Suprapubic skin (tissue), 4 donors: ENCODE measurements at places on chromosomes 16 and 17.
A peak's percentile ranks its signal among the peaks of the same experiment; 100 is the strongest.

DNA sequence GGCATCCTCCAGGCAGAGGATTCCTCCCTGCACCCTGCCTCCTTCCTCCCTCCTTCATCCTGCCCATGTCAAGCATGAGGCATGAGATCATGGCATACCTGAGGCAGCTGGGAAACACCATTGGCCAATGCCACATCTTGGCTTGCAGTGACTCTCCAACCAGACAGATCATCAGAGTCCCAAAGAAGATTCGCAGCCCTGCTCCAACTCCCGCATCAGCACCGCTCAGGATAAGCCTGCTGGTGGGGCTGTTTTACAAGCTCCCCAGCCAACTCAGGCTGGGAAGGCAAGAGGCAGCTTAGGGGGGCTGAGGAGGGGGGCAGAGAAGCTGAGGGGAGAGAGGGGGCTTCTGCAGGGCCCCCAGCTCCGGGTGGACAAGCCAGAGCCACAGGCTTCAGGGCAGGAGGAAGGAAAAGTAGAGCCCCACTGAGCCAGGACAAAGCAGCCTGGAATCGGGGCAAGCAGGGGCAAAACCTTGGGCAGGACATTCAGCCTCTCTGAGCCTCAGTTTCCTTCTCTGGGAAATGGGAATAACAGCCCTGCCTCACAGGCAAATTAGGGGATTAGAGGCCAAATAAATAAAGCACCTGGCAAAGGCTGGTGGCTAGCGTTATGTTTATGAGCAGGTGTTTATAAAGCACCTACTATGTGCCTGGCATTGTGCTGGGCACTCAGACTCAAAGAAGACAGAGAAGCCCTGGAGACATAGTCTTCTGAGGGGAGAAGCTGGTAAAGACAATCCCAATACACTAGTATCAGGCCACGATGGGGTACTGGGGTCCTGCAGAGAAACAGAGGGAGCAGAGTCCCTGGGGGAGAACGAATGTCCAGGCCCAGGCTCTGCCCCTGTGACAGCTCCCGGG, 88.1 kb downstream of the GOSR1 start:
- DNase-seq: no peak

GRCh38 chr16:68434624-68435210, 13.6 kb downstream of the SMPD3 start:
- no peak for DNase-seq

- DNase-seq: no peak
These were observed 5.0 kb upstream of the DHRS13 start for GRCh38 chr17:28907709-28908475.

GRCh38 chr17:35188111-35188510, 6.1 kb downstream of the SLC35G3 start:
- no peak for DNase-seq

- DNase-seq: no peak
These were observed 611 bp downstream of the SMARCE1 start for GRCh38 chr17:40646791-40647623.

DNA sequence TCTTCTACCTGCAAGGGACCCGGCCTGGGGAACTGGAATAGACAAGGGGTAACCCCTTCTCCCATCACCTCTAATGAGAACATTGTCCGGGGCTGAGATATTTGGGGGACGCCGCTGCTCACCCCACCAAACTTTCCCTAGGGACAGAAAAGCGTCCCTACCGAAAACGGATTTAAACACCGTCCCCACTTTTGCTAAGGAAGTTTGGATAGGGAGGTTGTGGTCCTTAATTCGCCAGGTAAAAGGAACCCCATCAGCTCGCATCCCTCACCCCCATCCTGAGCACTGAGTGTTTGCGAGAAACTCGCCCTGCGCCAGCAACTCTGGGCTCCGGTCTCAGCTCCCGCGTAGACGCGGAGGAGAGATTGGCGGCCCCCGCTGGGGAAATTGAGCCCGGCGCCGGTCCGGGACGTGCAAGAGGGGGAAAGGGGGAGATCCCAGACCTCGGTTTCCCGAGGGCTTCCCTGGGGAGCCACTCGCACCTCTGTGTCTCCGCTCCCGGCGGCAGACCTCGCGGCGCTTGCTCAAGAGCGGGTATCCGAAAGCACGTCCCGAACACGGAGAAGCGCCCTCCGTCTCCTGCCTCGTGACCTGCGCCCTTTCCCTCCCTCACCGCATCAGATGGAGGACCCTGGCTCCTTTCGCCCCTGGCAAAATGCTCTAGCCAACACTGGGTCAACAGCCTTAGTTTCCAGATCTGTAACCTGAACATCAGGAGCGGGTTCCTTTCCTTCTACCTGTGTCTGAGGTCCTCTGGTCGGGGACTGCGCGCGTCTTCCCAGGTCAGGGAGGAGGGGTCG, 3.1 kb upstream of the SOX9 start:
- peak; percentile 77 for DNase-seq

DNA sequence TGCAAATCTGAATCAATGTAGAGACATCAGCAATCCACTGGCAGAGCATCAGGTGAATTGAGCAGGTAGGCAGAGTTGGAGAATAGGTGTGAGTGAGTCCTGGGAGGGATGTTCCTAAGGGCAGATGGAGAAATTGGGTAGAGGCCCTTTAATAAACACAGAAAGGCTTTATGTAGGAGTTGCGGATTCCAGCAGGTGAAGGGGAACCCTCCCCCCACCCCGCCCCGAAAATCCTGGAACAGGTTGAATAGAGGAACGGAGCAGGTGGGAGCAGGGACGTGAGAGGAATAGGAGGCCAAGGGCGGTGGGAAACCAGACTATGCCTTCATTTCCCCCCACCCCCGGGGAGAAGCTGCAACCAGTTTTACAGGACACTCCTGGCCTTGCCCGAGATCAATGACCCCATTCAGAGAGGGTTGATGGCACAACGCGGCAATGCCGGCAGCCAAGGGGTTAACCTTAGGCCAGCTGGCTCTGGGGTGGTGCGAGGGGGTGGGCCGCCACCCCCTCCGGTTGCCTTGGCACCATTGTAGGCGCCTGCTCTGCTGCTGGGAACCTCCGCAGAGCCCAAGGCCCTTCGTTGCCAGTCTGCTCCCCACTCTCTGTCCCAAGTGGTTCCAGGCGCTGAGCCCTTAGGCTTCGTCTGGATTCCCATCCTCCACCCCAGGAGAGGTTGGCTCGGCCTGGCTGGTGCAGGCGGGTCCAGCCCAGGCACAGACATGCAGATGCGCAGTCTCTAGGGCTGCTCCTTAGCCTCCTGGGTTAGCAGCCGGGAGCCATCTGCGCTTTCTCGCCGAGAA, 814 bp upstream of the RUNDC3A start:
- DNase-seq: no peak

DNA sequence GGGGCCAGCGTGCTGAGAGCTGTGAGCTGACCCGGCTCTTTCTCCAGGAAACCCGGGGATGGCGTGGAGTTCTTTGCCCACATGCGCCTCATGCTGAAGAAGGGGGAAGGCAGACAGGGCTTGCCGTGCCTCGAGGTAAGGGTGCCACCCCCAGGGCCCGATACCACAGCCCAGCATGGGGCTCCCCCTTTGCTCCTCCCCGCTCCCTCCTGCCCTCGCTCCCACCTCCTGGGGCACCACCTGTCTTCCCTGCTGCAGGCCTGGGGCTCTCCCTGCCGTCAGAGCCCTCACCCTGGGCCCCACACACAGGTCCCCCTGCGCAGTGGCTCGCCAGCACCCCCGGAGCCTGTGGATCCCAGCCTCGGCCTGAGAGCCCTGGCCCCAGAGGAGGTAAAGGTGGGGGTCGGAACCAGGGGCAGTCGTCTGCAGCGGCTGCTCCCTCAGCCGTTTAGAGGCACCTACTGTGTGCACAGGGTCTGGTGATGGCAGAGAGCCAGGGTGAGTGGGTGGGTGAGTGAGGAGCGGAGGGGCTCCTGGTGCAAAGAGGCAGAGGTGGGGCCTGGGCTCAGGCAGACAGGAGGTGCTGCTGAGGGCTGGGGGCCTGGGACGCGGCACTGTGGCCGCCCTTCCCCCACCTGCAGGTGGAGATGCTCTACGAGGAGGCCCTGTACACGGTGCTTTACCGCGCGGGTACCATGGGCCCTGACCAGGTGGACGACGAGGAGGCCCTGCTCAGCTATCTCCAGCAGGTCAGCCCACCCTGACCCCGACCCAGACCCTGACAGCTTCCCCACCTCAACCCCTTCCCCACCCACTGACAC, 5.6 kb downstream of the BAIAP3 start:
- no peak for DNase-seq

GRCh38 chr17:74704544-74704943, 8.2 kb downstream of the CD300LF start:
- DNase-seq: no peak

GRCh38 chr16:29784901-29785500, 5.5 kb upstream of the KIF22 start:
- peak; percentile 80 for DNase-seq

GRCh38 chr16:88633684-88634140, 4.7 kb upstream of the IL17C start:
- no peak for DNase-seq

DNA sequence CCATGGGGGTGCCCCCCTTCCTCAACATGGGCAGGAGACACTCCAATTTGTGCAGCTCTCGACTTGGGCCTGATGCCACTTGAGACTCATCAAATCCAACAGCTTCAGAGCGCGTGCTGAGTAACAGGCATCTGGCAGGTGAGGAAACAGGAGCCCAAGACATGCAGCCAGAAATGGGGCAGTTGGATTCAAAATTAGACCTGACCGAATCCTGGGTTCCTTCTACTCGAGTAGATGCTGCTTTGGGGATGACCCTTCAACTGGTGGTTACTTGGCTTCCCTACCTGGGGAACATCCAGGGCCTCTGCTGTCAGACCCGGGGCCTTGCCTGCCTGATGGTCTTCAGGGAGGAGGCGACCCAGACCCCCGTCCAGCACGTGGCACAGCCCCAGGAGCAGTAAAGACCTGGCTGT, 488 bp upstream of the NTN3 start:
- DNase-seq: no peak

DNA sequence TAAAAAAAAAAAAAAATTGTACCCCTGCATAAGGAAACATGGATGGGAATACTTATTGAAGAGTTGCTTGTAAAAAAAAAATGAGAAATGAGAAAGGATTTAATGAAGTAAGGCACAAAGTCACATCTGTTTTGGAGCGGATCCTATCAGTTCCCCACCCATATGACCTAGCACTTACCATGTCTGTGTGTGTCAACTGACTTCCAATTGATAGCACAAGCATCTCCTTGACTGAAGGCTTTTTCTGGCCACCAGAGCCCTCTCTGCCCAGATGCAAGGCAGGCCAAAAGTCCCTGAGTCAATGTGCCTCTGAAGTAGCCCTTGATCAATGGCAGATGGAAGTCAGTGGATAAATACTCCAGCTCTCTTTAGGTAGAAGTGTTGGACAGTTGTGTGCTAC, 13.4 kb upstream of the NLK start:
- no peak for DNase-seq

DNA sequence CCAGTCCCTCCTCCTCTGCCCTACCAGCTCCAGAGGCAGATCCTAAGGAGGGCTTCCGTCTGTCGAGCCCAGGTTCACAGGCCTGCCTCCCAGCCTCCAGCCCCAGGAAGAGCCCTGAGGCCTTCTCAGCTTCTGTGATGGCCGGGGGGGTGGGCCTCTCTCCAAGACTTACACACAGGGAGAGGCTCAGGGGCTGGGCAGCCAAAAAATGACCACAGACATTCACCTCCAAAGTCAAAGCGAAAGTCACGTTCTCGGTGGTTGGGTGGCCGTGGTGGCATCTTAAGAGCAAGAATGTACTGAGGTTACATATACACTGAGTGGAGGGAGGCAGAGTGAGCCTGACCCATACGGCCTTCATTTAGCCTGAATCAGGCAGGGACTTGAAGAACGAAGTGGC, 119.1 kb downstream of the CCDC182 start:
- DNase-seq: peak; percentile 60

DNA sequence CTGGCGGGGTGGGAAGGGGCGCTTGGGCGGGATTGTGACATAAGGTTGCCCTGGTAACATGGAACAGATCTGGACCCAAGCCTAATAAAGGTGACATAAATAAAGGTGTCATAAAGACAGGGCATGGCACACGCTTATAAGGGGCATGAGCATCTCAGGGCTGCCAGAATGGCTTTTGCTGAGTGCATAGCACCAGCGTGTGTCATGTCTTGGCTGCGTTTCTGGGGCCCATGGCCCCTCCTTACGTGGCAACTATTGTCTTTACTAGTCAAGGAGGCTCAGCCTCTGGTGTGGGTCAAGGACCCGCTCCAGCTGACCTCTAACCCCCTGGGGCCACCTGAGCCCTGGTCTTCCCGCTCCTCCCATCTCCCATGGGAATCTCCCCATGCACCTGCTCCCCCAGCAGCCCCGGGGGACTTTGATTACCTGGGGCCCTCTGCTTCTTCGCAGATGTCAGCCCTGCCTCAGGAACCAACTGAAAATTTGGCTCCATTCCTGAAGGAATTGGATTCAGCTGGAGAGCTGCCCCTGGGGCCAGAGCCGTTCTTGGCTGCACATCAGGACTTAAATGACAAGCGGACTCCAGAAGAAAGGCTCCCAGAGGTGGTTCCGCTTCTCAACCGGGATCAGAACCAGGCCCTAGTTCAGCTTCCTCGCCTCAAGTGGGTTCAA, 13.9 kb downstream of the LRRC37B start:
- DNase-seq: no peak

- no peak for DNase-seq
These were observed 256.9 kb upstream of the PMFBP1 start for GRCh38 chr16:72428681-72429376.

DNA sequence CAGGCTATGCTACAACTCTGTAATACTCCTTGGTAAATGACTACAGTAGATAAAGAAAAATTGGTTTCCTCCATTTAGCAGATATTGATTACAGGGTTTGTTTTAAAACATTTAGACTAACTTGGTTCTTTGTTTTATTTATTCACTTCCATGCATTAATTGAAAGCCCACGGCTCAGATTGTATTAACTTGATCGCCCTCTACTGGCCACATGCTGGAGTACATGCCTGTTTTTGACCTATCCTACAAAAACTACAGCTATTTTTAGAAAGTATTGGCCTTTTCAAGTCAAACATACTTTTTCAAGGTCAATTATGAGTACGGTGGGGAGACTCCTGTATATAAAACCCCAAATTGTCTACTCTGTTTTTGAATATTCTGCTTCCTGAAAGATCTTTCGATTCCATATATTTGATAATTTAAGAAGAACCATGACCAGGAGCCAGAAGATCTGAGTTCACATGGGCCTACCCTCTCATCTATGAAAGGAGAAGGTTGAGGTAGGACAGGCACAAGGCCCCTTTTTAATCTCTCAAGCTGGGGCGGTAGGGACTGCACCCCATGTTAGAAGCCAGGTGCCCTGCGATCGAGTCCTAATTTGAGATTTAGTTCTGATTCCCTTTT, 51.8 kb downstream of the CA10 start:
- DNase-seq: no peak

DNA sequence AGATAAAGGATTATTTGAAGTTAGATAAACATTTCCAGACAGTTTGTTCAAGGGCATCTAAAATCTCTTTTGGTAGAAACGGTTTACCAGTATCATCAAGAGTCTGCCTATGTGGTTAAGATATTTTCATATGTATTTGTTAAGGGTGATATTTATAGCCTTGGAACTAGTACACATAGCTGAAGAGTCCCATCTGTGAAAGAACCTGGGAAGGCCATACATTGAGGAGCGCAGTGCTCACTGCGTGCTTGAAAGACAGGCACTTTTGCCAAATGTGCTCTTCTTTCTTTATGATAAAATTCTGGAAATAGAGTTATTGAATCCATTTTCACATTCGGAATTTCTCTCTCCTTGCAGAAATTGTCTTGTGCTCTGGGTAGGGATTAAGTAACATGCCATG, 7.7 kb downstream of the IGSF6 start:
- DNase-seq: no peak

GRCh38 chr17:82278786-82279391, 5.4 kb upstream of the CSNK1D start:
- DNase-seq: no peak

GRCh38 chr16:49158029-49158642, 123.5 kb downstream of the CBLN1 start:
- no peak for DNase-seq
